ENCODE measurements at places on chromosomes 11 and 22.

DNA sequence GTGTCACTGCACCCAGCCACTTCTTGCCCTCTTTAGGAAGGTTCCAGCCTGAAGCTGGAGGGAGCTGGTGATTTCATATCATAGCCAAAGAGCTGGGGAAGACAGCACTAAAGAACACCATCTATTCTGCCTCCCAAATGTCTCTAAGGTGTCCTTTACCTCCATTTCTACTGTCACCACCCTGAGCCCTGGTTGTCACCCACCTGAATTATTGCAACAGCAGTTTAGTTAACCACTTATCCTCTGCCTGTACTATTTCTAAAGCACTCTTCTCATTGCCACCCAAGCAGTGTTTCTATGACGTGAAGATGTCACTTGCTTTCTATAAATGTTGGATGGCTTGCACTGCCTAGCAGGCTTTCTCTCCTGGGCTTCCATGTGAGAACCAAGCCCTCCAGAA lies 69.4 kb upstream of the EED start:
- no peak for DNase-seq

DNA sequence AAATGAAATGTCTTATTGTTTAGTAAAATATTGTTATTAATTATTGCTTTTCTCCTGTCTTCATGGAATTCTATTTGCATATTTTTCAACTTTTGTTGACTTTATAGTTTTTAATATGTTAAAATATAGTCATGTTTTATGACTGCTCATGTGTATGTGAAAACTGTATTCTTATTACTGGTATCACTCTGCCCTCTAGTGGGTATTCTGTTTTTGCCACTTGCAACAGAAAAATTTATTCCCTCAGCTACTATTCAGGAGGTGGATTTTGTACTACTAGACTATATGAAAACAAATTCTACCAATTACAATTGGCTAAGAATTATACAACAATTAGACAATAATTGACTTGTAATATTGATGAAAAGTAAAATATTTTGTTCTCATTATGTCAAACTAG lies 45.0 kb downstream of the OR4C6 start:
- no peak for DNase-seq

DNA sequence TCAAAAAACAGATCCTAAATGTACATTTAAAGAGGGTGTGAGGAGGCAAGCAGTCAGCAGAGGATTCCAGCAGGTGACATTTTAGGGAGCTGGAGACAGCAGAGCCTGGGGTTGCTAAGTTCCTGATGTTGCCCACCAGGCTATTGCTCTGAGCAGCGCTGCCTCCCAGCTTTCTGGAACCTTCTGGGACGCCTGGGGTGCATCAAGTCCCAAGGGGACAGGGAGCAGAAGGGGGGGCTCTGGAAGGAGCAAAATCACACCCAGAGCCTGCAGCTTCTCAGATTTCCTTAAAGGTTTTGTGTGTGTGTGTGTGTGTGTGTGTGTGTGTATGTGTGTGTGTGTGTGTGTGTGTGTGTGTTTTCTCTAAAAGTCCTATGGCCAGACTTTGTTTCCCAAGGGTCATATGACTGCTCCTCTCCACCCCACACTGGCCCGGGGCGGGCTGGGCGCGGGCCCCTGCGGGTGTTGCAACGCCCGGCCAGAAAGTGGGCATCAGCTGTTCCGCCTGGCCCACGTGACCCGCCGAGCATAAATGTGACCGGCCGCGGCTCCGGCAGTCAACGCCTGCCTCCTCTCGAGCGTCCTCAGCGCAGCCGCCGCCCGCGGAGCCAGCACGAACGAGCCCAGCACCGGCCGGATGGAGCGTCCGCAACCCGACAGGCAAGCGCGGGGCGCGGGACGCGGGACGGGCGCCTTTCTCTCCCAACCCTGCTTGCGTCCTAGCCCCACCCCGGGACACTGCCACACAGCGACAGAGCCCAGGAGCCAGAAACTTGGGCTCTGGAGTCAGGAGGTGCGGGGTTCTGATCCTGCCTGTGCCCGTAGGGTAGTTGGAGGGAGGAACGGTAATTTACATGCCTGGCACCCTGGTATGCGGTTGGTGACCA lies at the start of gene HMOX1:
TSS of gene HMOX1 (plus strand) at position 560 of the 887 bp plus-strand sequence. CDS start at position 638, 78 bp downstream.
- DNase-seq = peak; percentile 44

- DNase-seq = no peak
Observed at GRCh38 chr11:131422029-131422428, 51.6 kb downstream of the NTM start.

DNA sequence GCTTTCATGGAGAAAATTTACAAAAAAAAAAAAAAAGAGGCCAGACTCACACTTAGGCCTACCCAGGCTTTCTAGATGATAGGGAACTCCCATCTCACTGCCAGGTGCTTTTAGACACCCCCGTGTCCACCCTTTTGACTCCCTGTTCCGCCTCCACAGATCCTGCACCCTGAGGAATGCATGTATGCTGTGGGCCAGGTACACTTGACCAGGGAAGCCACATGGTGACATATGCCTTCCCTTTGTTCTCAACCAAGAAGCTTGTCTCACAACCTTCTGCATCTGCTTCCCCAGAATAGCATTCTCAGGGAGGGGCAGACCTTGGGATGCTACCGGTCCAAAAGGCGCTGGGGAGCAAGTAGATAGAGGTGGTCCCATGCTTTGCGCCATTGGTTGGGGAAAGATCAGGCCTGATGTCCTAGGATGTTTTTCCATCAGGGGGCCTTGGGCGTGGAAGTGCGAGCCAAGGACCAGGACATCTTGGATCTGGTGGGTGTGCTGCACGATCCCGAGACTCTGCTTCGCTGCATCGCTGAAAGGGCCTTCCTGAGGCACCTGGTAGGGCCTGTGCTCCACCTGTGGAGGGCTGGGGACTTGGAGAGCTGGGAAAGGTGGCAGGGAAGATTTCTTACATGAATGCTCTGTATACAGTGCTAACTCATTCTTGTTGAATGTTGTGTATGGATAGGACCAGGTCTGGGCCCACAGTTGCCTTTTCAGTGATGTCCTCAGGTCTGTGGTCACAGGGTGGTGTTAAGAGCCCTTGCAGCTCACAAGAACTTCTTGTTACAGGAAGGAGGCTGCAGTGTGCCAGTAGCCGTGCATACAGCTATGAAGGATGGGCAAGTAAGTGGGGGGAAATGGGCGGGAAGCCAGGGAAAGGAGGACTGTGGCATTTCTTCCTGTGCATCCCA lies 7.5 kb downstream of the HMBS start:
- no peak for DNase-seq

- DNase-seq = no peak
Observed at GRCh38 chr22:45817745-45818423, 146.2 kb downstream of the ATXN10 start.

DNA sequence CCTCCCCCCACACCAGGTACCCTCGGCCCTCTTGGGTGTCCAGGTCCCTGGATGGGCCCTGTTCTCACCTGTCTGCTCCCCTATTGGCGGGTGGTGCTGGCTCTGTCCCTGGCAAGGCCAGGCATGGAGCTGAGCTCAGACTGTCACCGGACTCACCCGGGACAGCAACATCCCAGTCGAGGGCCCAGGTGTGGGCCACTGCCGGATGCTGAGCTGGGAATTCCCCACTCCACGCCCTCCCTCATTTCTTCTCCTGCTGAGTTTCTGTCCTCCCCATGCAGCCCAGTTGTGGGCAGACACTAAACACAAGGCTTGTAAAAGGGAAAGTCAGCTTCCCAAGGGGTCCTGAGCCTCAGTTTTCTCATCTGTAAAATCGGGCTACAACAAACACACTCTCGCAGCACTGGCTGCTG lies 2.0 kb upstream of the AP5B1 start:
- no peak for DNase-seq

- no peak for DNase-seq
Observed at GRCh38 chr11:100855466-100856067, 168.5 kb downstream of the ARHGAP42 start.

- peak; percentile 3 for DNase-seq
Observed at GRCh38 chr22:37172266-37173245, 15.5 kb downstream of the C1QTNF6 start.

DNA sequence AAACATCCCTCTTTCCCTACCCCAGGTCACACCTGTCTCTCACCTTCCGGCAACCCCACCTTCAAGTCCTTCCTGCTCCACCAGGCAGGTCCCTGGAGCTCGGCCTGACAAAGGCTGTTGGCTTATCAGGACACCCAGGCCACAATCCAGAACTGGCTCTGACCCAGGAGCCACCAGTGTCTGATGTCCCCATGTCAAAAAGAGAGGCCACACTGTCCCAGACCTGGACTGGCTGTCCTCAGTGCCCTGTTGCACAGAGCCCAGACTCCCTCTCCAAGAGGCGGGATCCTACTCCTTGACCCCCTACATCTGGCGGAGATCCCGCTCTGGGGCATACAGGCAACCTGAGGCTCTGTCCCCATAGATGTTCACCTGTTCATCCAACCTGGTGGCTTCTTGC lies 116.0 kb downstream of the MN1 start:
- DNase-seq = no peak

DNA sequence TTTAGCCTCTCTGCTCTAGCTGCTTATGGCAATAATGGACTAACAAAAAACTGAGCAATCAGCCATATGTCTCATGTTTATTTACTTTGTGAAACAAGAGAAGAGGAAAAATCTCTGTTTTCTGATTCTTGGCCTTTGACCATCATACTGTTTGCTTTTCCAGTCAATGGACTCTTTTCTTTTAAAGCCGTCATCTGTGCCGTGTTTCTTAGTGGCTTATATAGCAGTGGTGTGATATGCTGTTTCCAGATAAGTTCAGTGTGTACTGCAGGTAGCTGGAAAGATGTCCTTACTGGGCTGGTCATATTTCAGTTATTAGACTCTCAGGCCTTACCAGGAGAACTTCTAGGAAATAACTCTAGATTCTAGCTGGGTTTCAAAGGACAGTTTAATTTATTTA lies 33.6 kb upstream of the TECTA start:
- DNase-seq = no peak

- DNase-seq = no peak
Observed at GRCh38 chr11:96906476-96906875, 516.7 kb downstream of the JRKL start.

DNA sequence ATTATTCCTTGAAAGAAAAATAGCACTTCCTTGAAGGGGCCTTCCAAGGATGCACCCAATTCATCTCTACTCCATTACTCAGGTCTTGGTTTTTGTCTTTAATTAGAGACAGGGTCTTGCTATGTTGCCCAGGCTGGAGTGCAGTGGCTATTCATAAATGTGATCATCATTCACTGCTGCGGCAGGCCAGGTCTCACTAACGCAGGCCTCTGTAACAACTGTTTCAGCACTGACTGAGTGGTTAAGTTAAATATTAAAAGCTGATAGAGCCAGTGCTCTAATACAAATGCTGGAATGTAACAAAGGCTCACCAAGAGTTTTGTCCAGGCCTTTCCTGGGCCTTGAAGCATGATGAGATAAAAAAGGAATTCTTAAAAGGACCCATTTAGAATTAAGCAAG lies 61.4 kb upstream of the GNAZ start:
- DNase-seq = no peak

GRCh38 chr11:103910721-103911120 lies 125.7 kb upstream of the DDI1 start:
- no peak for DNase-seq

- no peak for DNase-seq
Observed at GRCh38 chr11:27646051-27646818, 54.0 kb downstream of the BDNF start.

DNA sequence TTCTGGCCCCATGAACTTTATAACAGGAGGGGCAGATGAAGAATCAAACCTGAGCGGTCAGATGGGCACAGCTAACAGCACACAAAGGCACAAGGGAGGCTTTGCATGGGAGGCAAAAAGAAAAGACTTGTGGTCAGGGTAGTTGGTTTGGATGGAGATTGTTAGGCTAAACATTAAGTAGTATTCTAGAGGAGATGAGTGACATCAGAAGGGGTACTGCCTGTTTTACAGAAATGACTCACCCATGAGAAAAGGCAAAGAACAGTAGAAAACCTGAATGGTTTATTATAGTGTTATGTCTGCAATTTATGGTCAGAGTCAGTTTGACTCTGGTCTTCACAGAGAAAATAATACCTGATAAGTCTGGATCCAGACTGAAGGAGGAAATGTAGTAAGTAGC lies 129.8 kb upstream of the KIRREL3 start:
- no peak for DNase-seq

DNA sequence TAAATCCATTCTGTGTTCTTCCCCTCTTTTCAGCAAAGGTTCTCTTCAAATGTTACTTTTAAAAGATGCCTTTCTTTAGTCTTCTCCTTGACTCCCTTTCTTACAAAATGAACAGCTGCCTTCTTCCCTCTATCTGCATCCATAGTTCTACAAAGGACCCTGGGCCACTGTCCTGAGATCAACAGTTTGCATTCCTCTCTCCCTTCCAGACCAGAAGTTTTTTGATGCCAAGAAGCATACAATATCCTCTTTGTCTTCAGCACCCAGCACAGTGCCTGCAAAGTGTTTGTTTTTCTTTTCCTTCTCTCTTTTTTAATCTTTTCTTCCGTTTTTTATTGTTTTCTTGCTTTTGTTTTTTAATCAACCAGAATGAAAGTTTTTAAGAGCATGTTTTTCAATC lies 183.5 kb upstream of the SNX19 start:
- no peak for DNase-seq

- DNase-seq = no peak
Observed at GRCh38 chr11:107691000-107691750, 20.7 kb downstream of the SLN start.

DNA sequence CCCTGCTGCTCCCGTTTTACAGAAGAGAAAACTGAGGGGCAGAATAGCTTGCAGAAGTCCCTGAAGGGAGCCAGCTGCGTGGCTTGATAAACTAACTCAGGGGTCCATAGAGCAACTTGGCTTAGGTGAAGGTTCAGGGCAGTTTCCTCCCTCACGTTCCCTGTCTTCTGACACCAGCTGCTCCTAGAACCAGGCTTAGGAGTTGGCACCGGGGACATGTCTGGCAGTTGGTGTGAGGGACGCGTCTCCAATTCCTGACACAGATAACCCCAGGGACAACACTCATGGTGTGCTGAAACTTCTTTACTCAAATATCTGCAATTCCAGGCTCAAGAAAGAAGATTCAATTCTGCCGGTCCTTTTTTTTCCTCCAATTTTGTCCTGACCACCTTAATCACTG lies 85.7 kb downstream of the DSCAML1 start:
- DNase-seq = no peak

- no peak for DNase-seq
Observed at GRCh38 chr11:11708256-11708655, 86.5 kb upstream of the GALNT18 start.

Data from activated naive CD4-positive, alpha-beta T cell treated with anti-CD3 and anti-CD28 coated beads, Interleukin-2, amount 50 U/mL, for 16 hours (primary cell).